ENCODE measurements at places on chromosomes 1 and 21.

DNA sequence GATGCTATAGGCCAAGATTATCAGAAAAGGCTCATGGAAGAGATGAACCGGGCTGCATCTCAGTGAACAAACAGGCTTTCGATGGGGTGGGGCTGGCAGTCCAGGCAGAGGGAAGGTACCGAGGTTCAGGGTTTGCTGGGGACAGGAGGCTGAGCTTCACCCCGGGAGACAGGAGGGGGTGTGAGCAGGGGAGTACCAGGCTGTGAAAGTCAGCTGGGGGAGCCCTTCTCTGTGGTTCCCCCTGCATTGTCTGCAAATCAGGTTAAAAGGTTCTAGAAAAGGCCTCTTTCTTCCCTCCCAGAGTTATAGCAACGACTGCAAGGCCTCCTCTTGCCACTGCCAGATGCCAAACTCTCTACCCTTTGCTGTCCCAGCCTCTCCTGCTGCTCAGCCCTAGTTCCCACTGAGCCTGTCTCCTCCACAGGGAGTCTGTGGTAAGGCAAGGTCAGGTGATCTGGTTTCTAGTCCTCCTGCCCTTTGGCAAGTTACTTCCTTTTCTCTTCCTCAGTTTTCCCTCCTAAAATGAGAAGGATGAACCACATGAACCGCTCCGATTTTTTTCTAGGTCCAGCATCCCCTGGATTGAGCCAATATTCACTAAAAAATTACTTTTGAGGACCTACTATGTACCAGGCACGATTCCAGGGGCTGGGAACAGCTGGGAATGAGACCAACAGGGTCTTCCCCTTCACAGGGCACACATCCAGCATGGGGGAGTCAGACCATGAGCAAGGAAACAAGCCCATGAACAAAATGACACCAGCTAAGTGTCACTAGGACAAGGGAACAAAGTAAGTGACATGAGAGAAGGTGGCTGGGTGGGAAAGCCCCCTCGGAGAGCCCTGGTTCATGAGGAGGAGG, 7.2 kb downstream of the LAD1 start:
- DNase-seq = no peak

- no peak for DNase-seq
Observed at GRCh38 chr1:70785287-70785686, 262.3 kb downstream of the PTGER3 start.

DNA sequence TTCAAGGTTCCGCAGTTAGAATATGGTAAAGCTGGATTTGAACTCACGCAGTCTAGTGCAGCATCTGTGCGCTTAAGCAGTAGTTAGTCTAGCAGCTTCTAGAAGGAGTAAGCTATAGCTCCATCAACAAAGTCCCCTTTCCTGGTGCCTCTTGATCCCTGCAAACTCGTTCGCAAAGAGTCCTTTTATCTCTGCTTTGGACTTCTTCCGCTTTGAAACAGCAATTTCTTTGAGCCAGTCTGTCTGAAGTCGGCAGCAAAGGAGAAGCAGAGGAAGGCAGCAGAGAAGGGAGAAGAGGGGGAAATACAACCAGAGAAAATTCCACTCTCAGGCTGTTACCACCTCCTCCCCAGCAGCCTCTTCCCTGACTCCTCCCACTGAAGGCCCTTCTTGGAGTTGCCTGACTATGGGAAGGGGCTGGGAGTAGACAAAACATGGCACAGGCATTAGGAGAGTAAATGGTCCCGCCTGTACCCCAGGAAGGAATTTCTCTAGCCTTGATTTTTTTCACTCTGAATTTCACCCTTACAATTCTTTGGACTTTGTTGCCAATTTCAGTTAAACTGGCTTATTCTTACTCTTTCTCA, 25.9 kb downstream of the HSD3B2 start:
- DNase-seq = no peak

DNA sequence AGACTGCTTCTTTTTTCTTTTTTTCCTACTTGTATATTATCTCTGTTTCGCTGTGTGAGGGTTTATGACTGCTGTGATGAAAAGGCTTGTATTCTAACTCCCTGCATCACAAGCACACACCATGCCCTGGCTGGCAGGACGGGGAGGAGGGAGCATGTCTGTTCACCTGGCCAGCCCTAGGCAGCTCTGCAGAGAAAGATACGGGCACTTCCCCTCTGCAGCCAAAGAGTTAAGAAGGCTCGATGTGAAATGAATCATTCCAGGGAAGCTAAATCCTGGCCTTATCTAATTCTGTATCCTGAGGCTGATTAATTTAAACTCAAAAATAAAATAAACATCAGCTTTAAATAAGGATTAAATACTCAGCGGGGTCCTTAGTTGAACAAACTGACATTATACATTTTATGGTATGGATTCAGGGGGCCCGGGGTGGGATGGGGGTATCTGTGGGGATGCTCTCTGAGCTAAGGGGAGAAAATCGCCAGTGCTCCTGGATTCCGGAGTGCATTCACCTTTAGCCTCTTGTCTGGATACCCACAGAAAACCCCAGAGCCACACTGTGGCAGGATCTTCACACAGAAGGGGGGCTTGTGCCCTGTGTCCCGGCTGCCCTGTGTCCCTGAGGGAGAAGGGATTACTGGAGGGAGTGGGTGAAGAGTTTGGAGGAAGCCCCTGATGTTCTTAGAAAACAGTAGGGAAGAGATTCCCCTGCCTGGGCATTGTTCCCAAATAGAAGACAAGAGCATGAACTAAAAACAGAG, 321.5 kb downstream of the NPHP4 start:
- DNase-seq = no peak

- DNase-seq = no peak
Observed at GRCh38 chr1:204218552-204218951, 4.8 kb upstream of the GOLT1A start.

DNA sequence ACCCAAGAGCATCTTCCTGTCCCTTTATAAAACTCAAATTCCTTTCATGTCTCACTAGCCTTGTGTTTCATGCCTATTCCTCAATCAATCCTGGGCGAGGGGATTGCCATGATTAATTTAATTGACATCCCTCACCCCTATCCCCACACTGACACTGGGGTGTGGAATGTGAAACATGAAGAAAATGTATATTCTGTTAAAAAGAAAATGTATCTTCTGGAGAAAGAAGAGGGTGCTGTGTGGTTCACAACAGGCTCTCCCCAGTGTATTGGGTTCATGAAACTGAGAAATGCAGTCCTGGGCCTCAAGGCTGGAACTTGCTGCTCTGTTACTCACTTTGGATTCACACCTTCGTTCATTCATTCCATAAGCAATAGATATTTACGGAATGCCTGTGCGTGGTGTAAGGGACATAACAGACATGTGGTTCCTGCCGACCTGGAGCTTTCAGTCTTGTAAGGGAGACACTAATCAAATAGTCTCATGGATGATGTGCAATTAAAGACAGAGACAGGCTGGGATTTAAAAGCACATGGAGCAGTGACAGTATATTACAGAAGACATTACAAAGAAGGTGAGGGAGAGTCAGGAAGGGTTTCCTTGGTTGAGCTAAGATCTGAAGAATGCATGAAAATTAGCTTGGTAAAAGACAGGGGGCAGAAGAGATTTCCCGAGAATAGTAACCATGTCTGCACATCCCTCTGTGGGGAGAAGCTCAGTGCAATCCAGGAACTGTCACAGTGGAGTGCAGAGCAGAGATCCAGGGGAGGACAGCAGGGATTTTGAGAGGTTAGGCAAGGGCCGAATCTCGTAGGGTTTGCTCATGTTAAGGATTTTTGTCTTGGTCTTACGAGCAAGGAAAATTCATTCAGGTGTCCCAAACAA, 32.1 kb downstream of the SERTAD4 start:
- no peak for DNase-seq

- no peak for DNase-seq
Observed at GRCh38 chr1:44733365-44733764, 2.4 kb upstream of the RNU5D-1 start.
